ENCODE measurements at places on chromosomes 1 and 21.

DNA sequence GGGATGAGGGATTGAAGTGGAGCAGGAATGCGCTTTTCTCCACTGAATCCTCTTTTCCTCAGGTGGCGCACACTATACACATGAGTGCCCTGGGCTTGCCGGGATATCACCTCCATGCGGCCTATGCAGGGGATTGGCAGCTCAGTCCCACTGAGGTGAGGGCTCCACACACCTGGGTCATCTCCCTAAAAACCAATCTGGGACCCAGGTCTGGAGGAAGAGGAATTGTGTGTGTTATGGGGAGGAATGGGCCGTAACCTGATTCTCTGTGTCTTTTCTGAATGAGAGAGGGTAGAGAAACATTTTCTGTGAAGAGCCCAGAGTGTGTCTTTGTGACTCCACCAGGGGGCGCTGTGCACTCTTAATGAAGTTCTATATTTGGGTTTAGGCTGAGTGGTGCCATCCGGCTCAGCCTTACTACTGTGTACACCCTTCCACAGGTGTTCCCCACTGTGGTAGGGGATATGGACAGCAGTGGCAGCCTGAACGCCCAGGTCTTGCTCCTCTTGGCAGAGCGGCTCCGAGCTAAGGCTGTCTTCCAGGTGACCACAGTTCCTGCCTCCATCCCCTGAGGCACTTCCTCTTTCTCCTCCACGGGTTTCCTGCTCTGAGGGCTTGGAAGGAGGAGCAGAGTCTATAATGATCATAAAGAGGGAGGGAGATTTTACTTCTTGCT, 1.5 kb downstream of the TOMM40L start:
- peak; percentile 72 for DNase-seq

- no peak for DNase-seq
Measured at GRCh38 chr1:107993920-107994319, 28.9 kb upstream of the VAV3 start.

- DNase-seq = no peak
Measured at GRCh38 chr21:29125979-29126378, 4.5 kb upstream of the MAP3K7CL start.

DNA sequence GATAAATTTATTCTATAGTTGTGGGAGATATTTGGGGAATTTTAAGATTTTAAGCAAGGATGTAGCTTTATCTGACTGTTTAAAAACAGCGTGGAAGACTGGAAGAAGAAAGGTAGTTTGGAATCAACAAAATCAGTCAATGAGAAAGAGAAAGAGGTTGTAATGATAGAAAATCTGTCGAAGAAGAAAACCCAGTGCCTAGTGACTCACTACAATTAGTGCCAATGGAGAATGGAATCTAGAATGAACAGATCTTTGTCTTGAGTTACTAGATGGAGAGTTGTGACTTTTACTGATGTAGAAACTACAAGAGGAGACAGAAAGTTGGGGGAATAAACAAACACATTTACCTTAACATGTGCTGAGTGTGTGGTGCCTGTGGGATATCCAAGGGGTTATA, 577.8 kb upstream of the NR5A2 start:
- DNase-seq = no peak

GRCh38 chr1:171718216-171718615, 23.6 kb downstream of the VAMP4 start:
- no peak for DNase-seq

- no peak for DNase-seq
Measured at GRCh38 chr1:212207822-212208520, 77.2 kb upstream of the PPP2R5A start.

GRCh38 chr1:78617615-78618026, 2.6 kb upstream of the IFI44L start:
- peak; percentile 59 for DNase-seq

DNA sequence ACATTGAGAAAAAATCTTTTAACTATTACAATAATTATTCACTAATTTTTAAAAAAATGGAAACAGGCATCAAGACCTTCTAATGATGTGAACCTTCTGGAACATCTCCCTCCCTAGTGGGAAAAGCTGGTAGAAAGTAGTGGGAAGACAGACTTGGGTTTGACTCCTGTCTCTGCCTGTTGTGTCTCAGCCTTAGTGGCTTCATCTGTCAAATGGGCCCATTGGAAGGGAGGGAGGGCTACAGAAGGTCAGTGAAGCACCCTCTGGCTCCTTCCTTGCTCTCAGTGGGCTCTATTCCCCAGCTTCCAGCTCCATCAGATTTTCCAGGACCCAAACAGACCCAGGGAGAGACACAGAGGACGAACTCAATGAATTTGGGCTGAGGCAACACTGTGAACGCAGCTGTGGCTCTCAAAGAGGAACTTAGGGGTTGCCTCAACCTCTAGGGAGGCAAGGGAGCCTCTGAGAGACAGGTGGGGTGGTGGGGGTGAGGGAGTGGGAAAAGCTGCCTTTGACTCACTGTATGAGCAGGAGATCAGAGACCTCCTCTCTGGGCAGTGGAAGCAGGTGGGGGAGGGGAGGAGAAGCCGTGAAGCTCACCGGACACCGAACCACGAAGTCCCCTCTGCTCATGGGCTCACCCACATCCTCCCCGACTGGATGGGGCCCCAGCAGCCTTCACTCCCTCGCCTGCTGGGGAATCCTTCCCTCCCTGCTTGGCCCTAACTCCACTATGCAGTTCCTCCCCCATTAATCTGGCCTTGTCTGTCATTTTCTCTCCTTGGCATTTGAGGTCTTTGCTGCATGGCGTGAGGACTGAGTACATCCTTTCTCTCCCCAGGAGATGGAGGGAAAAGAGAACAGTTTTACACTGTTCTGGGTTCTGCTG, 4.5 kb downstream of the CNR2 start:
- no peak for DNase-seq

DNA sequence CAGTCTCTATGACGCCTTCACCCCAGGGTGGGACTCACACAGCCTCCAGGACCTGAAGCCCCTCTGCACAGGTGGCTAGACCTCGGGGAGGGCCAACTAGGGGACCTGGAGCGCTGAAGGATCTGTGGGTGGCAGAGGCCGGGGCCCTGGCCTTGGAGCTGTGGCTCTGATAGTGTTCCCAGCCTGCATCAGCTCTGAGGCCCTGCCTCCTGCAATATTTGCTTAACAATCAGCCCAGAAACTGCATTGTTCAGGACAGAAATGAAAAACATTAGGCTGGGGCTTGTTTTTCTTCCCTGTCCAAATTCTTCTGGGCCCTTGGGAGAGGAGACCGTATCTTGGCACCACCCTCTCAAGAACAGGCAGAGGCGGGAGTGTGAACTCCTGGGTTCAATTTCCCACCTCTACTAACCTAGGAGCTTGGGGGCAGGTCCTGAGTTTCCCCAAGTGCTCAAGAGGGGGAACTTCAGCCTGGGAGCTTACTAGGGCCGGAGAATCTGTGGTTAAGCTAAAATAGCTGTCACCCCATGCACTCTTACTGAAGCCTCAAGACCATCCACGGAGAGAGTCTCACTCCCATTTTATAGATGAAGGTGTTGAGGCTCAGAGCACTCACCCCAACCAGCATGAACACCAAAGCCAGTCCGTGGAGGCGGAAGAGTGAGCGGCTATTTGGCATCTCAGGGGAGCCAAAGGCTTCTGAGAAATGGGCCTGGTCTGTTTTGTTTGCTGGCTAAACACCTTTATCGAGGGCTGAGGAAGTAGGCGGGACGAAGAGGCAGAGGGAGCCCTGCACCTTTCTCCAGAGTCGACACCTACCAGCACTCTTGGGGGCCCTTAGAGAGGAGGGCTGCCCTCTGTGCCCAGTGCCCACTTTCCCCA, 18.8 kb upstream of the CASZ1 start:
- DNase-seq = no peak

DNA sequence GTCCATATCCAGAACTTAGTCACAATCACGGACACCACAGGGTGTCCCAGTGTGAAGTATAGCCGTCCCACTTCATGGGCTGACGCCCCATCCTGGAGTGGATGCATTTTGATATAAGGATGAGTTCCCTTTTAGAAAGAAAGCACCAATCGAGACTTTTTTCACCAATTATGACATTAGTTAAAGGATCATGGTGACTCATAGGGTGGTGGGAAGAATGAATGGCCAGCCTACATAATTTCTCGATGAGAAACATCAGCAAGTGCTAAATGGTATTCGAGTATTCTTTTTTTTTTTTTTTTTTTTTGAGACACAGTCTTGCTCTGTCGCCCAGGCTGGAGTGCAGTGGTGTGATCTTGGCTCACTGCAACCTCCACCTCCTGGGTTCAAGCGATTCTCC, 38.5 kb upstream of the USP1 start:
- DNase-seq = no peak

DNA sequence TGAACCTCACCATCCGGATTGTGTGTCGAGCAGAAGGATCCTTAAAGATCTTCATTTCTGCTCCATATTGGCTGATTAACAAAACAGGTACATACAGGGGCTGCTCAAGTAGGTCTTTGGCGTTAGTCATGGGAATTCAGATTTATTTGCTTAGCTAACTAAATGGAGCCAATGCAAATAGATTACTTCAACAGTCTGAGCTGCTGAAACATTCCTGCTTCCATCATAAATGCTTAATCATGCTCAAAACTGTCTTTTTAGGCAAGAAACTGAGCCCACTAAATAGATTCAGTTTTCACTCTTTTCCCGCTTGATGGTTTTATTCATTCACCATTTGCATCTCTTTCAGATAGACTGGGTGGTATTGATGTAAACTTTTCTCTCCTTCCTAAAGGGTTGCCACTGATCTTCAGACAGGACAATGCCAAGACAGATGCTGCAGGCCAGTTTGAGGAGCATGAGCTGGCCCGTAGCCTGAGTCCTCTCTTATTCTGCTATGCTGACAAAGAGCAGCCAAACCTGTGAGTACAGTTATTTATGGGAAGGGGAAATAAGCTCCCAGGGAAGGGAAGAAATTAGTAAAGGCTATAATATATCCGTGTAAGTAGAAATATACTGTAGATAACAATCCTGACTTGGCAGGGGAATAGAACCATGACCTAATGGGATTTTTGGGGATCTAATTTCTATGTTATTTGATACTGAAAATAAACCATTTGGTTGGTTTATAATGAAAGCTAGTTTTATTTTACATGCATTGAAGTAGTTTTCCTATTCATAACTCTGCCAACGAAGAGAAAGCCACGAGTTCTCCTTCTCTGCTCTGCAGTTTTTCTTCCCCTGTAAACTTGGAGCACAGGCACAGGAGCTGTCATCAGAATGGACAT, 126.4 kb downstream of the VPS13D start:
- DNase-seq = no peak

- DNase-seq = peak; percentile 5
Measured at GRCh38 chr1:27872059-27872801, at the start of gene THEMIS2. THEMIS2 (plus strand) TSS chr1:27872544; CDS start chr1:27872572, 28 bp downstream.

DNA sequence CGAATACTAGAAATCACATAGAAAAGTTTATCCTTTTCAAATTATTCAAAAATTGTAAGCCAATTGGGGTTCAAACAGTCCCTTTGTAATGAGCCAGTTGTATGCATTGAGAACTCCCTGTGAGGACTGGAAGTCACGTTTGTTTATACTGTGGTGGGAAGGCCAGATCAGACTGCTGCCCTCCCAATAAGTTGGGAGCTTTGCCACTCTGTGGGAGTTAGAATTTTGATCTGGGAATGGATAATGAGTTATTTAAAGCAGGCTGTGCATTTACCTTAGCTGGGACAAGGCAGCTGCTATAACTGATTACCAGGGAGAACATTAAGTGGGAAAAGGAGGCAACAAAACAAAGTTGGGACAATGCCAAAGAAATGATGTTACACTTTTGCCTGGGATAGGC, 178.8 kb downstream of the SDCCAG8 start:
- DNase-seq = no peak

DNA sequence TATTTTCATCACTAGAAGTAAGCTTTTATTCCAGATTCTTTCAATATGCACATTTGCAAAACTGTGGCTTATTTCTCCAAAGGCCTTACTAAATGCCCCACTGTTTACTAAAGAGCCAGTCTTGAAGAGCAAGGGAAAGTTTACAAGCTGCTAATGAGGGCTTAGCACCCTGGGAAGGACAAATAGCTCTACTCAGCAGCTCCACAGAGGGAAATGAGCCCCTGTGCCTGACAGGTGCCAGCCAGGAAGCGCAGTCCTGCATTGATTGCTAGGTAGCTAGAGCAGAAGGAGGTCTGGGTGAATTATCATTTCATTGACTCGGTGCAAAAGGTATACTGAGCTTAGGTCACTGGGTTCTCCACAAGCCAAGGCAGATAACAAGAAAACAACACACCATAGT, 307.0 kb downstream of the SETD4 start:
- no peak for DNase-seq

DNA sequence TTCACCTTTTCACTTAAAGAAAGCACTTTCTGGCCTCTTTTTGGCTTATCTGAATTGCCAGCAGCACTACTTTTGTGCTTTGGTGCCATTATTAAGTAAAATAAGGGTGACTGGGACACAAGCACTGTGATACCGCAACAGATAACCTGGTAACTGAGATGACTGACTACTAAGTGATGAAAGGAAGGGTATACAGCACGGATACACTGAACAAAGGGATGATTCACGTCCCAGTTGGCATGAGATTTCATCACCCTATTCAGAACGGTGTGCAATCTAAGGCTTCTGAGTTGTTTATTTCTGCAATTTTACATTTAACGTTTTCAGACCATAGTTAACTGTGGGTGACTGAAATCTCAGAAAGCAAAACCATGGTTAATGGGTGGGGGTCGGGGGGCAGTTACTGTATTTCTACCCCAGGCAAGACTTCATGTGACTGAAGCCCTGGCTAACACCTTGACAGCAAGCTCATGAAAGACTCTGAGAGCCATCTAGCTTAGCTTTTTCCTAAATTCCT, 102.8 kb downstream of the CLIC6 start:
- DNase-seq = no peak

DNA sequence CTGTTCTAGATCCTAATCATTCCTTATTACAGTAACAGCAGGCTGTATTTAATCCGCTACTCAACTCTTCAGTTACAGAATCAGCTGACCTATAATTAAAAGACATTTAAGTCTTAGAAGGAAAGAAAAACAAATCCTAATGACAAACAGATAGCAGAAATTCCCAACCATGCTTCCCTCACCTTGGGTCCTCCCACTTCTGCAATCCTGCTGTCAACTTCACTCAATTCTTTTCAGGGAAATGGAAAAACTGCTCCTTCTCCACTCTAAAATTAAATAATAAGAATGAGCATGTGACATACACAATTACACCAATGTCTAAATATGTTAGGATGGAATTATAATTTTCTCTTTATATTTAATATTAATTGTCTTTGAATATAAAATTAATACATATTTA, 182.6 kb upstream of the LYPLAL1 start:
- DNase-seq = no peak

- DNase-seq = no peak
Measured at GRCh38 chr1:52210044-52210443, 68.2 kb downstream of the ZFYVE9 start.

- DNase-seq = no peak
Measured at GRCh38 chr1:93675271-93675670, 6.4 kb downstream of the BCAR3 start.

GRCh38 chr1:221869779-221870178, 127.9 kb upstream of the DUSP10 start:
- no peak for DNase-seq

GRCh38 chr1:59401581-59401980, 104.7 kb downstream of the FGGY start:
- no peak for DNase-seq

GRCh38 chr1:233240829-233241682, 54.5 kb downstream of the PCNX2 start:
- DNase-seq = no peak

- DNase-seq = no peak
Measured at GRCh38 chr1:21652101-21652936, 16.8 kb downstream of the RAP1GAP start.

GRCh38 chr1:165659581-165659895, 28.5 kb downstream of the MGST3 start:
- no peak for DNase-seq

- no peak for DNase-seq
Measured at GRCh38 chr21:41006636-41007035, 159.7 kb upstream of the DSCAM start.

- DNase-seq = no peak
Measured at GRCh38 chr21:38027901-38028498, 111.7 kb upstream of the KCNJ6 start.
